ENCODE measurements at places on chromosomes 4 and X. TPM values are rescaled to one million over a fixed set of nuclear protein-coding genes. Genes with fewer than 3 reads are reported as not detected.

Gene PPEF2
- total RNA-seq, result not detected

Gene NLGN3
- total RNA-seq, result 1.0 TPM

Gene CENPI
- total RNA-seq, result 8.4 TPM

Gene GRIA3
- total RNA-seq, result 5.2 TPM

Gene RHOH
- 1.0 TPM for total RNA-seq

Gene GAGE12E
- total RNA-seq, result not detected
